ENCODE measurements at places on chromosomes 11 and 22.

DNA sequence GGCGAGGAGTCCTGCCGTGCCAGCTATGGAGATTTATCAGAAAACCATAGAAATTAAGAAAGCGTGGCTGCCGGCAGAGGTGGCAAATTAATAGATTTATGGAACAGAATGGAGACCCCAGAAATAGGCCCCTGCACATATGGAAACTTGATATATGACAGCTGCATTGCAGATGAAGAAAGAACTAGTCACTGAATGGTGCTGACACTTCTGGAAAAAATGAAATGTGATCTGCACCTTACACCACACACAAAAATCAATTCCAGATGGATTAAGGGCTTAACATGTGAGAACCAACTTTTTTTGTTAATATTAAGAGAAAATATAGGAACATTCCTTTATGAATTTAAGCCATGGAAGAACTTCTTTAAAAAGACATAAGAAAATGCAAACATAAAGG lies 40.3 kb upstream of the TSKU start:
- no peak for DNase-seq

GRCh38 chr11:61256710-61257482 lies 15.9 kb downstream of the PGA5 start:
- peak; percentile 83 for DNase-seq

DNA sequence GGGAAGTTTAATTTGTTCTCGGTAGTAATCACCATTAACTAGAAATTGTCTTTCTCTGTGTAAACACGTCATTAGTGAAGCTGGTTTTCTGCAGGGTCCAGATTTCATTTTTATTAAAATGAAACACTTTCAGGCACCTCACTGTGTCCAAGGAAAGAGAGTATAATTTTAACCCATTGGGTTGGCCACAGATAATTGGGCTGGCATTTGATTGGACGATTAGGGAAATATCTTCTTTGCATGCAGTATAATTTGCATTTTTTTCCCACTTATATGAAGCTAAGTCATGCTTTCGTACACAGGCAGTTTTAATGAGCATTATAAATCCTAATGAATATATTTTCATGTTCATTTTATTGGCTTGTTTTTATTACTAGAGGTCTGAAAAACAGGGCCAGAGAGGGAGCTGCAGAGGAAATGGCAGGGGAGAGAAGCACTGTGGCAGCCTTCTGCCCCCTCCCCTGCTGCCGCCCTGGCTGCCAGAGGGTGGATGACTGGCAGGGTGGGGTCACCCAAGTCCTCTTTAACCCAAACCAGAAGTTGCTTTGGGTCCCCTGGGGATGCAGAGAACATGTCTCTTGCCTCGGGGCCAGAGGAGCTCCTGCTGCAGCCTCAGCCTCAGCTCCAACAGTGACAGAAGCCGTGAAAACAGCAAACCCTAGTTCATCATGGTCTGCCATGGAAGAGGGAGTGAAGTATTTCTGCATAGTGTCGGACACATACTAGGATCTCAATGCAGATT lies 93.9 kb downstream of the PKNOX2 start:
- DNase-seq: no peak

DNA sequence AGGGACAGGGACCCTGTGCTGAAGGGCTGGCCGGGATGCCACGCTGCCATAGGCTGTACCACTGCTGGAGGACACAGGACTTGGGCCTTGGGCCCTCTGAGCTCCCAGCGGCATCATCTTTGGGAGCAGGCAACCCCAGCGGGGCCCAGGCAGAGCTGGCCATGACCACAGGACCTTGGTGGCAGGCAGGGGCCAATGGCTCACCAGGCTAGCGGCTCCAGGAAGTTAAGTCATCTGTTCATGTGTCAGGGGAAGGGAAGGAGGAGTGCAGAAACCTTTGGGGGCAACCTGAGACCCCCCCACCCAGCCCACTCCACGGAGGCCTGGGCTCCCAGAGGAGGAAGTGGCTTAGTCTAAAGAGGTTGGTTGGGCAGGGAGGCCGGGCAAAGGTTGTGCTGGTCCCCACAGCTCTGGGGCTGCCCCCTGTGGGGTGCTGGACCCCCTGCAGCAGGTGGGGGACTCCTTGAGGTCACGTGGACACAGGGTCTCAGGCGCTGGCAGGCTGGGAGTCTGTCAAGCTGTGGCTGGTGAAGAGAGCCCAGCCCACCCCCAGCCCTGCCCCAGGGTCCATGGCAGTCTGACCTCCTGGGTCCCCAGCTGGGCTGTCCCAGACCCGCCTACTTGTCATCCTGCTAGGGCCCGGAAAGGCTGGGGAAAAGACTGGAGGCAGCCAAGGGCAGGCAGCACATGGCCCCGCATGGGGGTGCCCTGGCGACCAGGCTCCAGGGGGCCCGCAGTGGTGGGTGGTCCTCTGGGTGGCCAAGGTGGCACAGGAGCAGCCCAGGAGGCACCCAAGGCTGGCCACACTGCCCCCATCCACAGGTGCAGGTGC lies 184.3 kb downstream of the IGLL1 start:
- DNase-seq: no peak

DNA sequence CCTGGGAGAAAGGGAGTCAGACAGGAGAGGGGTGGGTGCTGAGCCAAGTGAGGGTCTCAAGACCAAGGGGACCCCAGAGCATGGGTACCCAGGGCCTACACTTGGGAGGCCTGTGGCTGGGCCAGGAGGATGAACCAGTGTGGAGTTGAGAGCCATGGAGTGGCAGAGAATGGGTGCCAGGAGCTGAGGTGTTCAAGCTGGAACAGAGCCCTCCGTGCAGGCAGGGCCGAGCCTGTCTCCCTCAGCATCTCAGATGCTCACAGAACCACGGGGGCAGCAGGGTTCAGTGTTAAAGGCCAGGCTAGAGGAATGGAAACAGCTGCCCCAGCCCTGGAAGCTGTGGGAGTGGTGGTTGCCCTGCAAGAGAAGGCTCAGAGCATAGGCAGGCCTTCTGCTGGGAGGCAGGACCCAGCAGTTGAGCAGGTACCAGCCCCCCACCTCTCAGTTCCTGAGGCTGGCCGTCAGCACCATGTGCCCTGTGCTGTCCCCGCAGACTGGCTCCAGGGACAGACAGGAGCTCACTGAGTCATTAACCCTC lies 32.3 kb downstream of the RSPH14 start:
- no peak for DNase-seq

DNA sequence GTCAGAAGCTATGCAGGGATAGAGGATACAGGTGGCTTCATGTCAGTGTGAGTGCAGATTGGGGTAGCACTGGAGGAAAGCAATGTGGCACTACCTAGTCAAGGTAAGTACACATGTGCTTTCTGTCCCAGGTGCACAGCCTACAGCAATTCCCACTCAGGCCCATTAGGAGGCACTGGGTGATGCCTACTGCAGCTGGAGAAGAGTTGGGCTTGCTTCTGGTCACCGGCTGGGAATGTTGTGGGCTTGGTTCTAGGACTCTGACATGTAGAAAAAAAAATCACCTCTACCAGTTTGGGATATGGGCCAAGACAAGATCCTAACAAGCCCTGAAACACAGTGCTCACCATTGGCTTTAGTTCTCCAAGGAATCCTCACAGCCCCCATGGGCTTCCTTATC lies 69.7 kb downstream of the TENM4 start:
- no peak for DNase-seq

GRCh38 chr11:96101146-96101545 lies 177.2 kb upstream of the MTMR2 start:
- DNase-seq: no peak

DNA sequence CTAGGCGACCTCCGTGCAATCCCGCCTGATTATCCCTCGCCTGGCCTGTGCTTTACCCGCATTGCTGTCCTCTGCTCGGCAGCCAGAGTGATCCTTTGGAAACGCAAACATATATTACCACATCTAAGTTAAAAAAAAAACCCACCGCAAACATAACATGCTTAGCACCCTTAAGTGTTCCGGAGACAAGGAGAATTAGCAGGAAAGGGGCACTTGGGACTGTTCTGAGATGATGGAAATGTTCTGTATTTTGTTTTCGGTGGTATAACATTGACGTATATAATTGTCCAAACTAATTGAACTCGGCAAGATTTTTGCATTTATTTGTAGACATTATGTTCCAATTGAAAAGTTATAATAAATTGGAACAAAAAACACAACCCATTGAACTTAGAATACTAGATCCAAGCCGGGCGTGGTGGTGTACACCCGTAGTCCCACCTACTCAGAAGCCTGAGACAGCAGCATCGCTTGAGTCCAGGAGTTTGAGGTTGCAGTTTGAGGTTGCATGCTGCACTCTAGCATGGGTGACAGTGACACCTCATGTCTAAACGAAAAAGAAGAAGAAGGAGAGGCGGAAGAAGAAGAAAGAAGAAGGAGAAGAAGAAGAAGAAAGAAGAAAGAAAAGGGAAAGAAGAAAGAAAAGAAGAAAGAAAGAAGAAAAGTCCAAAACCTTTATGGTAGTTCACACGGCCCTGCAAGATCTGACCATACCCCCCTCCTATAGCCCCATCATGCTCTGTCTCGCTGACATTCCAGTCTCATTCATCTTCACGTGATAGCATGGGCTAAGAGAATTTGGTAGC lies 604 bp upstream of the POLR3H start:
- DNase-seq: no peak

- DNase-seq: peak; percentile 51
Observed at GRCh38 chr11:38791346-38791961, 2193.4 kb upstream of the RAG2 start.

DNA sequence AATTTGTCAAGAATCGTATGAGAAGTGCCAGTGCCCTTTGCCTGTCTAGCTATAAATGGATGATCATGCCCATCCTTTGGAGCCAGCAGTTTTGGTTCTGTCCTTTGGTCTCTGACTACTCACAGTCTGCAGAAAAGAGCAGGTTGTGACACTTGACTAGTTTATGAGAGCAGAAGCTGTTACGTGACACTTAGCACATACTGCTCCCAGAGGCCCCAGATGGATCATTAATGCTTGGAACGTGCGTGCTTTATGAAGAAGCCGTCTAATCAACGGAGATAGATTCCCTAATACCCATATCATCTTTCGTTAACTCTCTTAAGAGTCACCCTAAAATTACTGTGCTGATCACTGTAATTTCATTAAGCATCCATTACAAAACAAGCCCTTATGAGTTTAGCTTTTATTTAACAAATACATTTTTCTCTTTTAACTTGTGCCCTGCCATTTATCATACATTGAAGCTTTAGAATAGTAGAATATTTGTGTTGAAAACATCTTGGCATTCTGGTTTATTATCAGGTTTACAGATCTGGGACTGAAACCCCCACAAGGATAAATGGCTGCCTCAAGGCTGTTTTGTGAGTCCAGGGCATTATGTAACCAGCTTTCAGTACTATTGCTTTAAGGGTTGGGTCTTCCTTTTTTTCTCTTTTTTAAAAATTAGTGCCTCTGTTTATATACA lies 47.0 kb upstream of the ADORA2A start:
- no peak for DNase-seq

DNA sequence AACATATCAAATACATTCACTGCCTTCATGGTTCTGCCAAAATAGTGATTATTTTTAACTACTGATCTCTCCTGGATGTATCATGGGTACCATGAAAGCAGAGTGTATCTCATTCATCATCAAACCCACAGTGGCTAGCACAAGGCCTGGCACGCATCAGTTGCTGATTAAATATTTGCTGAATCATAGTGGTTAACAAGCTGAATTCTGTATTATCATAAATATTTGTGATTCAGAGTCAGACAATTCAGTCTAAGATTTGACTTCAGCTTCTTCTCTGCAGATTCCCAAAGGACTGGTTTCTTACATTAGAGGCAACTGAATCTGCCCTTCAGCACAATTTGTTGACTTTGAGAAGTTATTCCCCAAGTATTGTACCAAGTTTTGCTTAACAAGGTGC lies 715.8 kb upstream of the LRRC4C start:
- no peak for DNase-seq

DNA sequence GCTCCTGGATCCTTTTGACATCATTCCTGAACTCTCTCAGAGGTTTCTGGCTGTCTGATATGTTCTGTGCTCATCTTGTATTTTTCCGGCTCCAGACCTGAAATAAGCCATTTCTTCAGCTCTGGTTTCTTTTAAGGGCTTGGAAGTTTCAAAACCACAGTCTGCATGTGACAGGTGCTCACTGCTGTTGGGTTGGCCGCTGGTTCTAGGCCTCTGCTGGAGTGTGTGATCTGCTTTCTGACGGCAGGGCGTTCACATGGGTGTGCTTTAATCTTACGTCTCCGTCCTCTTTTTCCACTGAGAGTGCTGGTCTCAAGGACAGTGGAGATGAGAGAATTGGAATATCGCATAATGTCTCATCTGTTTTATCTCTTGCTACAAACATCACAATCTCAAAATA lies 10.3 kb downstream of the ZBED4 start:
- DNase-seq: no peak

GRCh38 chr22:43090130-43090789 lies 1.1 kb upstream of the TTLL1 start:
- peak; percentile 90 for DNase-seq

- no peak for DNase-seq
Observed at GRCh38 chr11:58813693-58814092, 30.8 kb downstream of the GLYATL2 start.

DNA sequence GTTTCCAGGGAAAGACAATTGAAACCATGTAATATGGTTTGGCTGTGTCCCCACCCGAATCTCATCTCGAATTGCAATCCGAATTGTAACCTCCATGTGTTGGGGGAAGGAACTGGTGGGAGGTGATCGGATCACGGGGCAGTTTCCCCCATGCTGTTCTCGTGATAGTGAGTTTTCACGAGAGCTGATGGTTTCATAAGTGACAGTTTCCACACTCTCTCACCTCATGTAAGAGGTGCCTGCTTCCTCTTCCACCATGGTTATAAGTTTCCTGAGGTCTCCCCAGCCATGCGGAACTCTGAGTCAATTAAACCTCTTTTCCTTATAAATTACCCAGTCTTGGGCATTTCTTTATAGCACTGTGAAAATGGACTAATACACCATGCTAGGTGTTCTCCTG lies 148.3 kb upstream of the CADM1 start:
- DNase-seq: peak; percentile 65

GRCh38 chr11:13134066-13134465 lies 125.0 kb downstream of the RASSF10 start:
- DNase-seq: no peak

- DNase-seq: peak; percentile 95
Observed at GRCh38 chr11:96338910-96339705, 3.9 kb downstream of the MAML2 start.

DNA sequence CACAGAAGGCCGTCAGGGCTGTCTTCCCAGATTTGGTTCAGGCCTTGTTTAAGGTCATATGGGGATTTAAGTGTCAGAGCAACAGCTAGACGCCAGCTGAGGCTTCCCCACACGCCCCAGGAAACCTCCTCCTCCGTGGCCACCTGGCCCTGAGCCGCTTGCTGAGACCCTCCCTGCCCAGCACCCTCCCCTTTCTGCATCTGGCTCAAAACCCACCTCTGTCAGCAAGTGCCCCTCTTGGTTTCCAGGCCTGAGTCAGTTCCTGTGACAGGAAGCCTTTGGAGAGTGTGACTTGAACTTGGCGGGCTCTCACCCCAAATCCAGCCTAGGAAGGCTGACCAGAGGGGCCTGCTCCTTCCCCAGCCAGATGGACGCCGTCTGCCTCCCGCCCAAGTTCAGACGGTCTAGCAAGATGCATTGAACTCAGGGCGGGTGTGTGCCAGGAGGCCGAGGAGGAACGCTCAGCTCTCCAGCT lies 561 bp downstream of the FXYD2 start:
- DNase-seq: no peak
